Heart left ventricle (tissue), 16 donors: ENCODE measurements at places on chromosomes 1 and 21. TPM values are rescaled to one million over a fixed set of nuclear protein-coding genes. Genes with fewer than 3 reads are reported as not detected.

DNA sequence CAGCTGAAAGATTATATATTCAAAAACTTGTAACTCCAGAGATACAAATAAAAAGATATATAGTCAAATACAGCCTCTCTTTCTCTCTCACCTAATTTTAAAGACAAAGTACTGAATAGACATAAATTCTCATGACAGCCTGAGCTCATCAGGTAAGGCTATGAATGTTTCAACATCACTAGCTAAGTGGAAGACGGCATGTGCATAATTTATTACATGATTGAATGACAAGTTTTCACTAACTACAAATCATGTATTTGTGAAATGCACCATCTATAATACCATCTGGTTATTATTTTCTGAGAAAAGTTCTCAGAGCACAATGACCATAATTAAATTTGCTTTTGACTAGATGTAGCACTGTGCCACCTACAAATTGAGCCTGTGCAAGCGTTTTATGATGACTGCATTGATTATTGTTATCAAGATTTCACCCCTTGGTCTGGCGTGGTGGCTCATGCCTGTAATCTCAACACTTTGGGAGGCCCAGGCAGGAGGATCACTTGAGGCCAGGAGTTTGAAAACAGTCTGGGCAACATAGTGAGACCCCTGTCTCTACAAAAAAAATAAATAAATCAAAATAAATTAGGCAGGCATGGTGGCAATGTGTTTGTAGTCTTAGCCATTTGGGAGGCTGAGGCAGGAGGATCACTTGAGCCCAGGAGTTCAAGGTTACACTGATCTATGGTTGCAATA is 128.2 kb downstream of the APP start:
- H3K4me1 ChIP-seq = peaks cover 3% of the 10 kb centered on the region
- no peak overlapping the region for H3K27ac ChIP-seq
- H3K27me3 ChIP-seq = no peaks in the 10 kb centered on the region
- no peak for DNase-seq
- H3K4me3 ChIP-seq = no peak overlapping the region

GRCh38 chr1:89555550-89555949 is 30.9 kb downstream of the LRRC8B start:
- H3K4me1 ChIP-seq = peaks cover 24% of the 10 kb centered on the region
- DNase-seq = no peak
- no peaks in the 10 kb centered on the region for H3K27me3 ChIP-seq
- no peak overlapping the region for H3K4me3 ChIP-seq
- H3K27ac ChIP-seq = no peak overlapping the region
- no peaks in the 10 kb centered on the region for H3K36me3 ChIP-seq

GRCh38 chr1:107940701-107941100 is 24.3 kb downstream of the VAV3 start:
- peaks cover 5% of the 10 kb centered on the region for H3K4me1 ChIP-seq
- no peaks in the 10 kb centered on the region for H3K27me3 ChIP-seq
- H3K27ac ChIP-seq = no peak overlapping the region

GRCh38 chr1:228511546-228512445 is 24.6 kb downstream of the RNF187 start:
- no peaks in the 10 kb centered on the region for H3K4me1 ChIP-seq
- no peak for DNase-seq
- H3K27ac ChIP-seq = no peak overlapping the region
- no peak overlapping the region for H3K4me3 ChIP-seq
- no peaks in the 10 kb centered on the region for H3K36me3 ChIP-seq

GRCh38 chr1:37438869-37439343 is 35.5 kb upstream of the ZC3H12A start:
- no peak for DNase-seq
- no peaks in the 10 kb centered on the region for H3K36me3 ChIP-seq
- no peaks in the 10 kb centered on the region for H3K4me1 ChIP-seq
- H3K27ac ChIP-seq = no peak overlapping the region

- H3K27ac ChIP-seq = no peak overlapping the region
- H3K4me3 ChIP-seq = no peak overlapping the region
- DNase-seq = peak; percentile 34
- no peaks in the 10 kb centered on the region for H3K4me1 ChIP-seq
- H3K36me3 ChIP-seq = peaks cover 100% of the 10 kb centered on the region
Measured at GRCh38 chr1:10415211-10415930, 14.9 kb upstream of the CENPS start.

DNA sequence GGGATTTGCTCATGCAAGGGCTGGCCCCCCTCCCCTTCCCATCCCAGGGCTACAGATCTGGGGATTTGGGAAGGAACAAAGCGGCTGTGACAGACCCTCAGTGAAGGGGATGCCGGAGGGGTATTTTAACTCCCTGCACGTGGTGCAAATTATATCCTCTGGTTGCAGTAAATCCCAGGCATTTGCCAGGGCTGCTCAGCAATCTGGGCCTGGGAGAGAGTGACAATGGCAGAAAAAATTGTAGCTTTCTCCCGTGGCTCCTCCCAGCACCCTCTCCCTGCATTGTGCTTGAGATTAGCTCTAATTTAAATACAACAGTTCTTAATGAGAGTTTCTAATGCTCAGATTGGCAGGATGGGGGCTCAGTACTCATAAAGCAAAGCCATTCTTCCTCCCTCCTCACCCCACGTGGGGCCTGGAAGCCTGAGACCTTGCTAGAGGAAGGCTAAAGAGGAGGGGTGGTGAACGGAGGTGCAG is 129.9 kb upstream of the CD34 start:
- no peaks in the 10 kb centered on the region for H3K4me1 ChIP-seq
- no peaks in the 10 kb centered on the region for H3K27me3 ChIP-seq

- H3K4me1 ChIP-seq = peaks cover 29% of the 10 kb centered on the region
- peak overlapping the region; percentile 92 for H3K4me3 ChIP-seq
- peak; percentile 85 for DNase-seq
Measured at GRCh38 chr1:231626951-231627614, 493 bp downstream of the DISC1 start.

- H3K4me3 ChIP-seq = no peak overlapping the region
- peak overlapping the region; percentile 73 for H3K27ac ChIP-seq
- no peak for DNase-seq
- peaks cover 27% of the 10 kb centered on the region for H3K4me1 ChIP-seq
Measured at GRCh38 chr1:19495799-19496526, 10.6 kb upstream of the CAPZB start.

GRCh38 chr1:13492711-13493110 is 21.1 kb downstream of the LRRC38 start:
- peak; percentile 34 for DNase-seq
- H3K27ac ChIP-seq = no peak overlapping the region
- H3K4me3 ChIP-seq = no peak overlapping the region
- H3K36me3 ChIP-seq = no peaks in the 10 kb centered on the region
- no peaks in the 10 kb centered on the region for H3K27me3 ChIP-seq
- no peaks in the 10 kb centered on the region for H3K4me1 ChIP-seq

- peaks cover 35% of the 10 kb centered on the region for H3K27me3 ChIP-seq
- H3K4me1 ChIP-seq = peaks cover 23% of the 10 kb centered on the region
- H3K27ac ChIP-seq = no peak overlapping the region
- H3K36me3 ChIP-seq = no peaks in the 10 kb centered on the region
- DNase-seq = no peak
Measured at GRCh38 chr1:152107031-152107983, 7.9 kb downstream of the TCHH start.

DNA sequence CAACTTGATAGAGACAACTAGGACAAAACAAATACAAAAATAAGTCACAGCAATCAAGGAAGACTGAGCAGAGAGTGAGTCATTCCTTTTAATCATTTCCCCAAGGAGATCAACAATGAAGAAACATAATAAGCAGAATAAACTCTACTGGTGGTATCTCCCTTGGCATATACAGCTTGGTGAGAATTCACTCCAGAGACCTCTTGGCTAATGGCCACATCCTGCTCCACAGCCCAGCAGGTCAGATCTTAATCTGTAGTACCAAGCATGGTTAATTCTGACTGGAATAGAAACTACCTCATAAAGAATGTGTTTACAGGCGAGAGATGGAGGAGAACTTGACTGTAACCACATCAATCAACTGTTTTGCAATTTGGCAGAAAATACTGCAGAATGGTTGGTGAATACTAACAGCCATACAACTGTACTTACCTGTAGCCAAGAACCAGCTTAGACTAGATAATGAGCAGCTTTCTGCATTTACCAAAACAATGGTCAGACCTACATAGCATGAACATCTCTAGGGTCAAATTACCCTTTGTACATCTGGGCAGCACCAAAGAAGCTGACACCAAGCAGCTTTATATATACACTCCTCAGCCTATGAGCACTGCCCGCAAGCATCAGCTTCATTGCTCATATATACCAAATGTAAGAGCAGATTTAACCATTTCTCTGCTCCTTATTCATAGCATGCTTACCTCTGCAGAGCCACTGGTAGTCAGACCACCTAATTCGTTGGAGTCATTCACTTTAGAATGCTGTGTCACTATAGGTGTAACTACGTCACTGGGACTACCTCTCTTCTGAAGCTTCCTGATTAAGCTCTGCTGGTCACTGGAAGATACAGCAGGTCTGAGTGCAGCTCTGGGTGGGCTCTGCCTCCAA is 51.0 kb downstream of the KIAA0319L start:
- peak; percentile 27 for DNase-seq
- no peaks in the 10 kb centered on the region for H3K27me3 ChIP-seq
- no peak overlapping the region for H3K4me3 ChIP-seq
- H3K36me3 ChIP-seq = peaks cover 3% of the 10 kb centered on the region

DNA sequence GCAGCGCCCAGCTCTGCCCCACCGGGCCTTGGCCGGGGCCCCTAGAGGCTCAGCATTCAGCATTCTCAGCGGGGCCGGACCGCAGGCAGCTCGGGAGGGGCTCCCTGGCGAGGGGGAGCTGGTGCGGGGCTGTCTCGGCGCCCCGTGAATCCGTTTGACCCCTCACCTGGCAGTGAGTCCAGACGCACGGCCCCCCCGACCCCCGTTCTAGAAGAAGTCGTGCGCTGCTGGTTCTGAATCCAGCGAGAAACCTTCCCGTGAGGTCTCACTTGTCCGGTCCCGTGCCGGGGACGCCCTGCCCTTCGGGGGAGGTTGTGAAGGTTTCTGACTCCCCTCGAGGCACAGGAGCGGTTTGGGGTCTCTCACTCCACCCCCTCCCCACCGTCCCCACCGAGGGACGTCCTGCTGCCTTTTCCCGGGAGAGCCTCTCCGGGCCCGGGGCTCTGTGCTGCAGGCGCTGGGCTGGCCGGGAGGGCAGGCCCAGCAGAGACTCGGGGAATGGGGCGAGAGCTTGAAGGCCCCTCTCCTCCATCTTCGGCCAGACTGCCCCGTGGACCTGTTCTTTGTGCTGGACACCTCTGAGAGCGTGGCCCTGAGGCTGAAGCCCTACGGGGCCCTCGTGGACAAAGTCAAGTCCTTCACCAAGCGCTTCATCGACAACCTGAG is 655 bp downstream of the COL6A1 start:
- H3K27ac ChIP-seq = peak overlapping the region; percentile 79
- H3K4me1 ChIP-seq = peaks cover 7% of the 10 kb centered on the region

DNA sequence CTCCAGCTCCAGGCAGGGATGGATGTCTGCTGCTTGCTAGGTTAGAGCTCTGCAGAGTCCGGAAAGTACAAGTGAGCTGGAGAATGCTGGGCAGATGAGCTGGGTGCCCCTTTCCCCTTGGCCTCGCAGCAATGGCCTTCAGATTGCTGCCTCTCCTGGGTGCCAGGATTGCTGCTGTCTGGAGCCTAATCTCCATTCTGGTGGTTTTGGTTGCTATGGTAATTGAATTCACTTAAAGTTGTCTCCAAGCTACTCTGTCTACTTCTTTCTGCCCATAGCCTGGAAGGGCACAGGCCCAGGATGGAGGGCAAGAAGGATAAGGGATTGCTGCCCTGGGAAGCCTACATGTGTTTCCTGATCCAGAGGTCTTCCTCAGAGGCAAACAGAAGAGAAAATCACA is 14.6 kb upstream of the KCND3 start:
- no peak overlapping the region for H3K4me3 ChIP-seq
- no peaks in the 10 kb centered on the region for H3K36me3 ChIP-seq
- DNase-seq = no peak
- H3K27ac ChIP-seq = no peak overlapping the region
- peaks cover 12% of the 10 kb centered on the region for H3K27me3 ChIP-seq

DNA sequence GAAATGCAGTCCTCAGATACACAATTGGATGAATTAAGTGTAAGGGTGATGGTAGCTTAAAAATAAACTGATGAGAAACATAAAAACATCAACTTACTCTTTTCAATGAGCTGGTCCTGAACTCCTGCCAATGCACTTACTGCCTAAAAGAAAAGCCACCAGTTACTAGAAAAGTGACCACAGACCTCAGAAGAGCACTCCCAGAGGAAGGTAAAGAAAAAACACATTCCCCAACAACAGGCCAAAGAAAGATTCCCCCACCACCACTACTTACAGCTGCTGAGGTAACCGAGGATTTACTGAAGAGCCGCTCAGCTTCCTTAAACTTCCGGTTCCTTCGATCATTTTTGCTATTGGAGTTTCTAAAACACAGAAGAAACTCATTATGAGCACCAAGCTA is 5.4 kb downstream of the MEAF6 start:
- no peak overlapping the region for H3K27ac ChIP-seq
- DNase-seq = no peak
- H3K27me3 ChIP-seq = no peaks in the 10 kb centered on the region
- no peak overlapping the region for H3K4me3 ChIP-seq

- H3K4me3 ChIP-seq = no peak overlapping the region
- H3K27ac ChIP-seq = no peak overlapping the region
- H3K36me3 ChIP-seq = no peaks in the 10 kb centered on the region
Measured at GRCh38 chr1:20474996-20475395, 11.0 kb downstream of the CAMK2N1 start.

- H3K4me1 ChIP-seq = no peaks in the 10 kb centered on the region
- no peak overlapping the region for H3K4me3 ChIP-seq
- DNase-seq = no peak
Measured at GRCh38 chr1:236137285-236137852, 5.0 kb upstream of the GPR137B start.

The RPE65 gene
- polyA plus RNA-seq = not detected

The EPHA8 gene
- not detected for polyA plus RNA-seq

The SEC16B gene
- polyA plus RNA-seq = 1.1 TPM

The SYCP1 gene
- not detected for polyA plus RNA-seq

The DOP1B gene
- polyA plus RNA-seq = 6.1 TPM

The FAM167B gene
- polyA plus RNA-seq = 7.7 TPM

The FCER1G gene
- polyA plus RNA-seq = 14.6 TPM

The C1orf74 gene
- 1.1 TPM for polyA plus RNA-seq

The TEX35 gene
- not detected for polyA plus RNA-seq

The ACTL8 gene
- polyA plus RNA-seq = not detected
